Stimulated activated CD8-positive, alpha-beta memory T cell treated with anti-CD3 and anti-CD28 coated beads, Interleukin-4, amount 100 ng/mL, for 4 hours (primary cell): ENCODE measurements at places on chromosomes 11 and 22.

DNA sequence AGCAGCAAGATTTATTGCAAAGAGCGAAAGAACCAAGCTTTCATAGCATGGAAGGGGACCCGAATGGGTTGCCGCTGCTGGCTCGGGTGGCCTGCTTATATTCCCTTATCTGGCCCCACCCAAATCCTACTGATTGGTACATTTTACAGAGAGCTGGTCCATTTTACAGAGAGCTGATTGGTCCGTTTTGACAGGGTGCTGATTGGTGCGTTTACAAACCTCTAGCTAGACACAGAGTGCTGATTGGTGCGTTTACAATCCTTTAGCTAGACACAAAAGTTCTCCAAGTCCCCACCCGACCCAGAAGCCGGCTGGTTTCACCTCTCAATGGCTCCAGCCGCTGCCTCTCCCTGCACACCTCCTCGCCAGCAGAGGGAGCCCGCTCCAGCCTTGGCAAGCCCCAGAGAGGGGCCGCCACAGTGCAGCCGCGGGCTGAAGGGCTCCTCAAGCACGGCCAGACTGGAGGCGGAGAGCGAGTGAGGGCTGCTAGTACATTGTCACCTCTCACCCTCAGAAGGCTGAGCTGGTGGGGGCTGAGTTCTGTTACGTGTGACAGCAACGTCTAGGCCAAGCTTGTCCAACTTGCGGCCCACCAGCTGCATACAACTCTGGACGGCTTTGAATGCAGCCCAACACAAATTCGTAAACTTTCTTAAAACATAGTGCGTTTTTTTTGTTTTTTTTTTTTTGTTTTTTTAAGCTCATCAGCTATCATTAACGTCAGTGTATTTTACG is 8.7 kb downstream of the PTH start:
- DNase-seq = peak; percentile 42

DNA sequence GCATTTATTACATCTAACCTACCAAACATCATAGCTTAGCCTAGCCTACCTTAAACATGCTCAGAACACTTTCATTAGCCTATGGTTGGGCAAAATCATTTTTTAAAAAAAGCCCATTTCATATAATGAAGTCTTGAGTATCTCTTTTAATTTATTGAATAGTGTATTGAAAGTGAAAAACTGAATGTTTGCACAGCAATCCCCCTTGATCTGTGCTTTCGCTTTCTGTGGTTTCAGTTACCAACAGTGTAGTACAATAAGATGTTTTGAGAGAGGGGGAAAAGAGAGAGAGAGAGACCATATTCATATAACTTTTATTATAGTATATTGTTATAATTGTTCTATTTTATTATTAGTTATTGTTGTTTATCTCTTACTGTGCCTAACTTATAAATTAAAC is 8.4 kb upstream of the MAP6 start:
- no peak for DNase-seq

- DNase-seq = no peak
These were observed 1.3 kb downstream of the LRP5 start for GRCh38 chr11:68313574-68314202.

- peak; percentile 38 for DNase-seq
These were observed 1.3 kb downstream of the DENND5A start for GRCh38 chr11:9263840-9264315.

DNA sequence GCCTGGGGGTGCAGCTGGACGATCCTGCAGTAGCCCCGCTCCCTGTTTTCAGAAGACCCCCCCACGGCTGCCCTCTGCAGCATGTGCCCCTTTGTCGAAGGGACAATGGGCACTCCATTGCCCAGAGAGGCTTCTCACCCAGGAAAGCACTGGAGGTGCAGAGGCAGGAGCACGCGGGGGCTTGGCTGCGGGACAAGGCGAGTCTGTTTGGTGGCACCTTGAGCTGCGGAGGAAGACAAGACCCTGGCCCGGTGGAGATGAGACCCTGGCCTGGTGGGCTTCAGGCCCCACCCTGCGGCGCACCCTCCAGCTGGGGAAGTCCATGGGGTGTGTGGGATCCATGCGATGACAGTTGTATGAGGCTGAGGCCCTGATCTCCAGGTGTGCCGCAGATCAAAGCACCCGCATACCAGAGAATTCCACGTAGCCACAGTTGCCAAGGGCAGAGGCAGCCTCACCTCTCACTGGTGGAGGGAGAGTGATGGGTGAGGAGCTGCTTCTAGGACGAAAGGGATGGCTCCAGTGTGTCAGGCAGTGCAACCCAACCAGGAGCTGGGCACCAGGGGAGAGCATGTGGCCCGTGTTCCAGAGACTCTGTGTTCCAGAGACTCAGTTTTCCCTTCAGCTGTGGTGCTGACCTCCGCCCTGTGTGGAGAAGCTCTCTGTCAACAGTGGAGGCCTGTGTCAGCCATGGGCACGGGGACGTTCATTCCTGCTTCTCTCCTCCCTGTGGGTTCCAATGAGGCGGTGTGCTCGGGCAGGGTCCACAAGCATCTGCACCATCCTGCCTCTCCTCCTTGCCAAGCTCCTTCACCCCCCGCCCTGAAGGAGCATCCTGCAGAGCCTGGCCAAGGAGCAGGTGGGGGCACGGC is 10.0 kb downstream of the TBX1 start:
- DNase-seq = no peak
